NCI-H1436 (cell line): ENCODE measurements at places on chromosomes 13 and 19.

DNA sequence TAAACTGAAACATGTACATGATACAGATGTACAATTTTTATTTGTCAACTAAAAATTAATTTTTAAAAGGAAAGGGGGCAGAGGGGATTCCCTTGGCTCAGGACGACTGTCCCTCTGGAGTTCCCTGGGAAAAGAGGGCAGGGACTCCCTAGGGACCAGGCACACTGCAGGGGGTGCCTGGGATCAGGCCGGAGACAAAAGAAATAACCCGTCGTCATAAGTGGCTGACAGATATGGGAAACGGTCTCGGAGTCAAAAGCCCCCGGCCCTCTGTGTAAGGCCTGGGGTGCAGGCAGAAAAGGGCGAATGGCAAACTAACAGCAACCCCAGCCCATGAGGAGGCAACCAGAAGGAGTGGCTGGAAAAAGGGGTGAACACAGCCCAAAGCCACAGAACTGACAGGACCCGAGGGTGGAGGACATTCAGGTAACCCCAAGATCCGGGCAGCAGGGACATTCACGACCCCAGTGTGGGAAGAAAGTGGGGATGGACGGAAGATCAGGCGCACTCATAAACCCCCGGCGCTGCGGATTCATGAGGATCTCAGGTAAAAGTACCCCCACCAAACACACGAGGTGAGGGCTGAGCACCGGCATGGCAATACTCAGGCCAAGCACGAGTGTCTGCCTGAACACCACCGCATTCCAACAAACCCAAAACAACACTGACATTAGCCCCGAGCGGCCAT lies 6.7 kb downstream of the MLLT1 start:
- no peak for DNase-seq

- DNase-seq, result no peak
Observed at GRCh38 chr13:110521946-110522345, 39.6 kb downstream of the RAB20 start.

GRCh38 chr13:74870865-74871264 lies 611.1 kb downstream of the TBC1D4 start:
- DNase-seq, result no peak

- no peak for DNase-seq
Observed at GRCh38 chr13:28442839-28443238, 52.1 kb downstream of the FLT1 start.

DNA sequence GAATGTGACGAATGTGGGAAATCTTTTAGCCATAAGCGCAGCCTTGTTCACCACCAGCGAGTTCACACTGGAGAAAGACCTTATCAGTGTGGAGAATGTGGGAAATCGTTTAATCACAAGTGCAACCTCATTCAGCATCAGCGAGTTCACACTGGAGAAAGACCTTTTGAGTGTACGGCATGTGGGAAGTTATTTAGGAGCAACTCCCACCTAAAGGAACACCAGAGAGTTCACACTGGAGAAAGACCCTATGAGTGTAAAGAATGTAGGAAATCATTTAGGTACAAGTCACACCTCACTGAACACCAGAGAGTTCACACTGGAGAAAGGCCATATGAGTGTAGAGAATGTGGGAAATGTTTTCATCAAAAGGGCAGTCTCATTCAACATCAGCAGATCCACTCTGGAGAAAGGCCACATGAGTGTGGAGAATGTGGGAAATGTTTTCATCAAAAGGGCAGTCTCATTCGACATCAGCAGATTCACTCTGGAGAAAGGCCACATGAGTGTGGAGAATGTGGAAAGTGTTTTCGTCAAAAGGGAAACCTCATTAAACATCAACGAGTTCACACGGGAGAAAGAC lies 7.6 kb downstream of the ZNF776 start:
- DNase-seq, result no peak

- DNase-seq, result no peak
Observed at GRCh38 chr13:74064805-74065312, 69.3 kb downstream of the KLF12 start.

DNA sequence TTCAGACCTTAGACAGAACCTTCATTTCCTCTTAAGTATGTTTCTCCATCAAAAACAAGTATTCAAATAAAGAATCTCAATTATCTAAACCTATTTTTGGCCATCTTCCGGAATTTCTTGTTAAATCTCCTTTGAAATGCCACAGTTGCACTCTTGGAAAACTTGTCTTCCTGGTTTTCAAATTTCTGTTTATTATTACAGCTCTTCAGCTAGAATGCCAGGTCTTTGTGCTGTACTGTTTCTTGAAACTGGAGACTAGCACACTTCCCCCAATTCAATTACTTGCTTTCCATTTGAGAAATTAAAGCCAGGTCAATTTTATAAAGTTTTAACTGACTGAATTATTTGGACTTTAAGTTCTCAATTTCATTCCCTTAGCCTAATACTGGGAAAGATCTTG lies 10.2 kb downstream of the KCNRG start:
- no peak for DNase-seq

DNA sequence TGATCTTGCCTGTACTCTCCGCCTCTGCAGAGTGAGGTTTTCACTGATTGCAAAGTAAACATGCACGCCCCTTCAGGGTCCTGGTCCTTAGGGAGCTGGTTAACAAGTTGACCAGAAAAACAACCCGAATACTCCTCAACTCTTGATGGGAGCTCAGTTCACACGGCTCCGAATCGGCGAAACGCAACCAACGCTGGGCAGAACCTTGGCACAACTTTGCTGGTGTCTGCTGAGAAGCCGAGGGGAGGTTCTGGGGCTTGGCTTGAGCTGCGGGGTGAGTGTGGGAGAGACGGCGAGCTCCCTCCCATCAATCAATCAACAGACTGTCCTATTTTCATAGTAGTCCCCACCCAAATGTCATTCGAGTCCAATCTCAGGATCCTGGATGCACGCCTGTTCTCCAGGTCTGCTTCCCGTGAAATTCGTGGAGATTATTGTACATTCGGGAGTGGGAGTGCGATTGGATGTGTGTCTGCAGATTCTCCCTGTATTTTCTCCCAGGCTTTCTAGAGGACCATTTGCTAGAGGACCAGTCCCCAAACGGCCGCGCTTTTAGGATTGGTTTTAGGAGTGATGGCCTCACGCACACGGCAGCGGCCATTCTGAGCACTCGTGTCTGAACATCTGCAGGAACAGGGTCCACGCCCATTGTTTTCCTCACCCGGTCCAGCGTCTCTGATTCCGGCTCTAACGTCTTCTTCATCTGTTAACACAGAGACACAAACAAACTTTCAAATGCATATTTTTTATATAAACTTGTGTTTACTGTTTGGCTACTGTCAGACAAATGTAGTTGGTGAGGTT lies 51.6 kb upstream of the F7 start:
- peak; percentile 31 for DNase-seq

GRCh38 chr13:94157705-94158218 lies 321.7 kb downstream of the DCT start:
- no peak for DNase-seq

- no peak for DNase-seq
Observed at GRCh38 chr19:35332817-35333216, 3.8 kb downstream of the CD22 start.

- no peak for DNase-seq
Observed at GRCh38 chr13:59464926-59465325, 698.8 kb downstream of the DIAPH3 start.

- DNase-seq, result no peak
Observed at GRCh38 chr13:46039411-46040182, 12.9 kb downstream of the ZC3H13 start.

GRCh38 chr13:111062966-111063365 lies 52.1 kb upstream of the ARHGEF7 start:
- DNase-seq, result no peak

DNA sequence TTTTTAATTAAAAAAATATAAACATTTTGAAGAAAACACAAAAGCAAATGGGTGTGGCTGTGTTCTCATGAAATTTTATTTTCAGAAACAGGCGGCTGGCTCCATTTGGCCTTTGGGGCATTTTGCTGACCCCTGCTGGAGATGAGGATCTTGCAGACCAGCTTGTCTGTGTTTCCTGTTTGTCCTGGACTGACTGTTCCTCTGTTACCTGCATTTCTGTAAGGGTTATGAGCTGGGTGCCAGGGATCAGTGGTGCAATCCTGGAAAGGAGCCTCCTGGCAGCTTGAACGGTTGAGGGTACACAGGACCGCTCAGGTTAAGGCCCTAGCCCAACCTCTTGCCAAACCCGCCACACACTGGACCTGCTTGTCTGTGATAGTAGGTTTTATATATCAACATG lies 49.9 kb downstream of the ZNF787 start:
- no peak for DNase-seq

DNA sequence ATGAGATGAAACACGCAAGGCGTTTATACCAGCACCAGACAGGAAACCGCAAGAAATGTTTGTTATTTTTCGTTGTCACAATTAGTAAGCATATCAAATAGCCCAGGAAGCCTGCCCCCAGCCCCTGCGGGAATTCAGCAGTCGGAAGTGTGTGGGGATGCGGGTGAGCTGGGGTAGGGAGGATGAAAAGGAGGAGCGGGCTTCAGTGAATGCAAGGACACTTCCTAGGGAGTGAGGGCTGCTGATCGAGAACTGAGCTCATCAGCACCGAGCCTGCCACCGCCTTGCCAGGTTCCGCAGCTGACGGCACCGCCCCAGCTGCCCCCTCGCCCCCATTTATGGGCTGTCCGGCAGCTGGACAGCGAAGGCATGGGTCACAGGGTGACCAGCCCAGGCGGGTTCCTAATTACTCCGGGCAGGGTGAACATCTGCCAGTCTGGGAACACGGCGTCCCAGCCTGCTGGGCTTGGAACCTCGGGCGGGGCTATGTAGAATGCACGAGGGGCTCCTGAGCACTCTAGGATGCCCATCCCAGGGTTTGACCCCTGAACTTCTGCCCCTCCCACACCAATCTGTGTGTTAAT lies 1.6 kb upstream of the BEST2 start:
- DNase-seq, result no peak

DNA sequence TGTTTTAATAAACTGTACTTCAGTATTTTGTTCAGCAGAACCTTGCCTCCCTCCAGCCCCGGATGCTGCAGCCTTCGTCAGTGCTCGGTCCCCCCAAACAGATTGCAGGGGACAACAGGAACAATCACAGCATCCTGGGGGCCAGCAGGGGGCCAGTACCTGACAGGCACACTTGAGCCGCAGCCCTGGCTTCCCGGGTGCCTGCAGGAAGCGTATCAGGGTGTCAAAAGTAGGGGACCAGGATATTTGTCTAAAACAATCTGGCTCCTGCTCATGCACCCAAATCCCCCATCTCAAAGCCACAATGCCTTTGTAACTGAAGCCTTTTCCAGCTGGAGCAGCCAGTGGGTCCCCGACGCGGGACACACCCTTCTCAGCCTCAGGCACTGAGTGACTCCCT lies 167.5 kb upstream of the TSHZ3 start:
- no peak for DNase-seq

GRCh38 chr19:2081873-2082810 lies 14.0 kb downstream of the MOB3A start:
- no peak for DNase-seq

DNA sequence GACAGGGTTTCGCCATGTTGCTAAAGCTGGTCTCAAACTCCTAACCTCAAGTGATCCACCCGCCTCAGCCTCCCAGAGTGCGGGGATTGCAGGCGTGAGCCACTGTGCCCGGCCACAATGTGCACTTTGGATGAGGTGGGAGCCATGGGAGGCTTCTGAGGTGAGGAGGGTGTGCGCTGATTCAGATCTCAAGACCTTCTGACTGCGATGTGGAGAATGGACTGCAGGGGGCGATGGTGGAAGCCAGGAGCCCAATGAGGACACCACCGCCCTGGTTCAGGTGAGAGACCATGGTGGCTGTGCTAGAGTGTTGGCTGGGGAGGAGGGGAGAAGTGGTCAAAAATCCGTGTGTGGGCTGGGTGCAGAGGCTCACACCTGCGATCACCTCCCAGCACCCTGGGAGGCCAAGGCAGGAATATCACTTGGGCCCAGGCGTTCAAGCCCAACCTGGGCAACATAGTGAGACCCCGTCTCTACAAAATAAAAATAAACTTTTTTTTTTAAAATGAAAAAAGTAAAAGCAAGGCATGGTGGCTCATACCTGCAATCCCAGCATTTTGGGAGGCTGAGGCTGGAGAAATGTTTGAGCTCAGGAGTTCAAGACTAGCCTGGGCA lies 5.6 kb downstream of the INAFM1 start:
- no peak for DNase-seq

- no peak for DNase-seq
Observed at GRCh38 chr13:112532837-112533745, 54.9 kb downstream of the TUBGCP3 start.

GRCh38 chr13:113919761-113920559 lies 53.9 kb downstream of the C13orf46 start:
- DNase-seq, result no peak

GRCh38 chr19:3100331-3100730 lies 6.2 kb downstream of the GNA11 start:
- no peak for DNase-seq

DNA sequence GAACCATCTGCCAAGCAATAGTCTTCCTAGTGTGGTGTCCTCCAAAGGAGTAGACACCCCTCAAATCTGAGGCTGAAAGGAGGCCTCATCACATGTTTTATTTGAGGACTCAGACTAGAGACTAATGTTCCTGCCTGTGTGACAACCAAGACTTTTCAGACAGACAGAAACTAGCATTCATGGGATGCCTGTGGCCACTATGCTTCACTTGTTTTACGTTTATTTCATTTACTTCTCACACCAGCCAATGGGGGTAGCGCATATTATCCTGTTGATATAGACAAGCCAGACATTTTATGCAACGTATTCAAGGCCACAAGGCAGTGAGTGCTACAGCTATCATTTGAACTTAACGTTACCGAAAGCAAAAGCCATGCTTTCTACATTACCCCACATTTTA lies 391.7 kb upstream of the HTR2A start:
- DNase-seq, result no peak

- no peak for DNase-seq
Observed at GRCh38 chr13:76621705-76622104, 264.5 kb downstream of the KCTD12 start.

- DNase-seq, result peak; percentile 74
Observed at GRCh38 chr13:101875717-101876393, 423.4 kb downstream of the ITGBL1 start.

GRCh38 chr19:14146789-14147216 lies 10.4 kb upstream of the ASF1B start:
- no peak for DNase-seq

DNA sequence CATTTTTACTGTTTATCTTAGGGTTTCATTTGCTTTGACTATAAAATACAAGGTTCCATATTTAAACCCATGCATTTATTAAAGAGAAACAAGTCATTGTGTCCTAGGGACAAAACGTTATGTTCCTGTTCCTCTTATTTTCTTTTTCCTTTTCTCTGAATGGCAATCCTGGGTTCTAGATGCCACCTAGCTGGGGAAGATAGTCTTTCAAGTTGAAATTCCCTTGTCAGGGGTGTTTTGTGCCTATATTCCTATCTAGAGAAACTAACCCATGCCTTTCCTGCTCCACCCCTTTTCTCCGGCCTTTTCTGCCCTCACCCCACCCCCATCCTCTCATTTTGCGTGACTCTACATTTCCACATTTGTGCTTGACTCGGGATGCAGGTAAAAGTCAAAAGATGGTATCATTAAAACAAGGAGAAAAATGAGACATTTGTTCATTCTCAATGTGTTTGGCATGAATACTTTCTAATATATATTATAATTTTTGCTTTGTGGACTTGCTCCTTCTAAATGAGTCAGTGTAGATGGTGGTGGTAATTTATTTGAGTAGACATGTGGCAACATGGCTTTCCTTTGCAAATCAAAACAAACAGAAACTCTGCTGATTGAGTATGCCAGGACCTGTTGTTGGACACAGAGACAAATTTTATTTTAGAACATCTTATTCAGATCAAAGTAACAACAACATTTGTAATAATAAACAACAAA lies 26.8 kb upstream of the STARD13 start:
- no peak for DNase-seq

- DNase-seq, result no peak
Observed at GRCh38 chr19:44284968-44285367, 19.9 kb downstream of the ZNF235 start.

- DNase-seq, result no peak
Observed at GRCh38 chr13:47949799-47950198, 51.3 kb downstream of the SUCLA2 start.
